CD4-positive, alpha-beta T cell (primary cell): ENCODE measurements at places on chromosomes 12 and 14. TPM values are rescaled to one million over a fixed set of nuclear protein-coding genes. Genes with fewer than 3 reads are reported as not detected.

The PRKD1 gene
- not detected for total RNA-seq

The GLT1D1 gene
- 0.19 TPM for total RNA-seq

The ALKBH2 gene
- total RNA-seq = 14.0 TPM

The ART4 gene
- total RNA-seq = not detected

The ESRRB gene
- 0.17 TPM for total RNA-seq

The SNW1 gene
- total RNA-seq = 136 TPM

The MSI1 gene
- not detected for total RNA-seq

The LMBR1L gene
- 418 TPM for total RNA-seq

DNA sequence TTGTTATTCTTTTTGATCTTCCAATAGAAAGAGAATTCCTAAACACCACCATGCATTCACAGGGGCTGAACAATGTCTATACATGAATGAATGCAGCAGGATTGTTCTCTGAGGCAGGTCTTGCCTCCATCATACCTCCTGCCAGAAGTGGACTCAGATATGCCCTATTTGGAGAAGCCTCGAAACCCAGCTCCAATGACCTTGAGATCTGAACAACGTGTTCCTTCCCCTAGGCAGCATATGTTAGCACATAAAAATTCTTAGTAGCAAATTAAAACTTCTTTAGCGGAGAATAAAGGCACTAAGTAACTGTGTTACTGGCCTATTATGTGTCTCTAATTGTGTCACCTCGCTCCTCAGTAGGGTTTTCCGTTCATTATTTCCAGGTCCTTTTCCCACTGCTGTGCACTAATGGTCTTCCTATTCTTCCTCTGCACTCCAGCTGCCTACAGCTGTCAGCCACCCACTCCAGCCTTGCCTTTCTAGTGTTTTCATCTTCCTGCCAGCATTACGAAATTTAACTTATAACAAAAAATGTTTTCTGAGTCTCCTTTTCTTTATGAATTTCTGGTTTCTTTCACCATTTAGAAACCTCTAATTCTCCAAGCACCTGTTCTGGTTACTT is 62.6 kb upstream of the IGF1 start:
- H3K4me3 ChIP-seq = no peak overlapping the region
- H3K4me1 ChIP-seq = no peaks in the 10 kb centered on the region
- no peak for DNase-seq
- peaks cover 3% of the 10 kb centered on the region for H3K27me3 ChIP-seq
- no peaks in the 10 kb centered on the region for H3K36me3 ChIP-seq
- H3K27ac ChIP-seq = no peak overlapping the region

GRCh38 chr12:28413460-28414109 is 223.3 kb downstream of the CCDC91 start:
- H3K27me3 ChIP-seq = no peaks in the 10 kb centered on the region
- no peak overlapping the region for H3K4me3 ChIP-seq
- H3K36me3 ChIP-seq = peaks cover 5% of the 10 kb centered on the region
- no peaks in the 10 kb centered on the region for H3K4me1 ChIP-seq

DNA sequence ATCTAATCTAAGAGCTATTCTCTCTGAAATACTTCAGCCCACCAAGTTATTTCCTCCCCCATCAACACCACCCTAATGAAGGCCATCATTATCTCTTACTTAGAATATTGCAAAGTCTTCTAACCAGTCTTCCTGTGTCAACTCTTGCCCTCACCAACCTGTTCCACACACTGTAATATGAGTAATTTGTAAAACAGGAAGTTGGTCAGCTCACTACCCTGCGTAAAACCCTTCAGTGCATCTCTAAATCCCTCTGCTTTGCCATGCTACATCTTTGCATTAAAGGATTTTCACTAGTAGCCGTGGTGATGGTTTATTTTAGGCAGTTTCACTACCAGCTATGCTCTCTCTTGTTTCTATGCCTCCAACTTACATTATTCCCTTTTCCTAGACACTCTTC is 70.0 kb downstream of the KIF21A start:
- H3K36me3 ChIP-seq = no peaks in the 10 kb centered on the region
- DNase-seq = peak; percentile 13
- H3K4me3 ChIP-seq = no peak overlapping the region
- H3K27ac ChIP-seq = no peak overlapping the region
- H3K27me3 ChIP-seq = no peaks in the 10 kb centered on the region

- H3K27ac ChIP-seq = no peak overlapping the region
- no peak overlapping the region for H3K4me3 ChIP-seq
- peaks cover under 1% of the 10 kb centered on the region for H3K27me3 ChIP-seq
- no peaks in the 10 kb centered on the region for H3K36me3 ChIP-seq
These were observed 4.6 kb downstream of the BEGAIN start for GRCh38 chr14:100582496-100583165.

GRCh38 chr14:64407329-64407728 is 19.2 kb downstream of the MTHFD1 start:
- peaks cover 3% of the 10 kb centered on the region for H3K36me3 ChIP-seq
- no peak for DNase-seq
- H3K27me3 ChIP-seq = no peaks in the 10 kb centered on the region
- no peak overlapping the region for H3K27ac ChIP-seq
- no peak overlapping the region for H3K4me3 ChIP-seq

GRCh38 chr12:29160230-29160629 is 11.2 kb downstream of the FAR2 start:
- no peak overlapping the region for H3K4me3 ChIP-seq
- H3K27me3 ChIP-seq = no peaks in the 10 kb centered on the region
- no peak for DNase-seq
- peaks cover 16% of the 10 kb centered on the region for H3K4me1 ChIP-seq
- no peak overlapping the region for H3K27ac ChIP-seq
- no peaks in the 10 kb centered on the region for H3K36me3 ChIP-seq

DNA sequence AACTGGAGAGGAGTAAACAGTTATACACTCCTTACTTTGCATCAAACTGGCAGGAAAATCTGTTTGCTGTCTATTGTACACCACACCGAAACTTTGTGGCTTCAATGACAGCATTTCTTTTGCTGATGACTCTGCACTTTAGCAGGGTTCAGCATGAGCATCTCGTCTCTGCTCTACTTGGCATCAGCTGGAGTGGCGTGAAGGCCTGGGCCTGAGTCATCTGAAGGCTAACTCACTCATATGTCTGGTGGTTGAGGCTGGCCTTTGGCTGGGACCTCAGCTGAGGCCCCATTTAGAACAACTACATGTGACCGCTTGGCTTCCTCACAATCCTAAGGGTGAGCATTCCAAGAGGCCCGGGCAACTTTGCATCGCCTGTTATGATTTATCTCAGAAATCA is 28.7 kb upstream of the REP15 start:
- DNase-seq = no peak
- H3K27me3 ChIP-seq = no peaks in the 10 kb centered on the region
- no peaks in the 10 kb centered on the region for H3K36me3 ChIP-seq
- no peak overlapping the region for H3K4me3 ChIP-seq
- no peaks in the 10 kb centered on the region for H3K4me1 ChIP-seq

DNA sequence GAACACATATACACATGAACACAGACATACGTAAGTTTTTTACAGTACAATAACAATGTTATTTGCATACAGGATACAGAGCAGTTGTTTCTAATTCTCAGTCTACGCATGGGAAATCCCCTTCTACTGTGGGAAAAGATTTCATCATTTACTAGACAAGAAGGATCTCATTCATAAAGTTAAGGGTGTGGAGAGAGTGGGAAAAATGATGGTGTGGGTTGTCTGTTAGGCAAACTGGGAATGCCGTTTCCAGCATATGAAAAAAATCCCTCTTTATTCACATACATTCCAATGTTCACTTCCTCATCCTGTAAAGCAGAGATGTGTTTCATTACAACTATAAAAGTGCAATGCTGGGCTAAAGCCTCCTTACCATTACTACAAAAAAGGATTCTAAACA is 120.9 kb downstream of the SINHCAF start:
- H3K27me3 ChIP-seq = no peaks in the 10 kb centered on the region
- H3K4me3 ChIP-seq = no peak overlapping the region
- H3K4me1 ChIP-seq = no peaks in the 10 kb centered on the region
- no peaks in the 10 kb centered on the region for H3K36me3 ChIP-seq
- H3K27ac ChIP-seq = no peak overlapping the region
- no peak for DNase-seq

DNA sequence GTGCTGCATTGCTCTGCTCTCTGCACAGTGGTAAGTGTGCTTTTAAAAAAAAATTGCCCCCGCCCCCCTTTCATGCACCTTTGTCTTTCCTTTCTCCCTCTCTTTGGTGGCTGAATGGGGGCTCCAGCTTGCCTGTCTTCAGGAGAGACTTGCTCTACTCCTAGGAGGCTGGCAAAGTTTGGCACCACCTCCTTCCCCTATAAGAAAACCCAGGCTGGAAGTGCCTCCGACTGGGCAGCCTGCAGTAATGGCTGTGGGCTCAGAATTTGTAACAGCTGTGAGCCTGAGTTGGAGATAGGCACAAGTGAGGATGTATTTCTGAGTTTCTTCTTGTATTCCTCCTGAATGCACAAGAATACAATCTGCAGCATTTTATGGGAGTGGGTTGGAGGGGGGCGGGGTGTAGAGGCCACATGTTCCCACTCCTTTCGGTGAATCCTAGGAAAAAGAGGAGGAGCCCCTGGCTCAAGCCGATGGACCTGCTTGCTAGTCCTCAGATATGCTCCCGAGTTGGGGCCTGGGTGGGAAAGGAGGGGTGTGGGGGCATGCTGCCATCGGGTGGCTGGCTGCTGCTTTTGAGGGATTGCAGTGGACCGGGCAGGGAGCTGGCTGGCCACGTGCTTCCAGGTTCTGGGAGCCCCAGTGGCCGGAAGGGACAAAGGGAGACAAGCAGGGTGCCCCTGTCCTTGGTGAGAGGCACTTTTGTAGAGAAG is 124.3 kb downstream of the TSPAN9 start:
- H3K4me3 ChIP-seq = no peak overlapping the region
- peaks cover 36% of the 10 kb centered on the region for H3K27me3 ChIP-seq
- no peaks in the 10 kb centered on the region for H3K36me3 ChIP-seq
- H3K4me1 ChIP-seq = peaks cover 6% of the 10 kb centered on the region
- no peak for DNase-seq
- no peak overlapping the region for H3K27ac ChIP-seq

- no peak overlapping the region for H3K4me3 ChIP-seq
- DNase-seq = no peak
- H3K27ac ChIP-seq = no peak overlapping the region
- no peaks in the 10 kb centered on the region for H3K4me1 ChIP-seq
- H3K27me3 ChIP-seq = no peaks in the 10 kb centered on the region
These were observed 7.7 kb downstream of the SLC39A5 start for GRCh38 chr12:56237552-56237951.

DNA sequence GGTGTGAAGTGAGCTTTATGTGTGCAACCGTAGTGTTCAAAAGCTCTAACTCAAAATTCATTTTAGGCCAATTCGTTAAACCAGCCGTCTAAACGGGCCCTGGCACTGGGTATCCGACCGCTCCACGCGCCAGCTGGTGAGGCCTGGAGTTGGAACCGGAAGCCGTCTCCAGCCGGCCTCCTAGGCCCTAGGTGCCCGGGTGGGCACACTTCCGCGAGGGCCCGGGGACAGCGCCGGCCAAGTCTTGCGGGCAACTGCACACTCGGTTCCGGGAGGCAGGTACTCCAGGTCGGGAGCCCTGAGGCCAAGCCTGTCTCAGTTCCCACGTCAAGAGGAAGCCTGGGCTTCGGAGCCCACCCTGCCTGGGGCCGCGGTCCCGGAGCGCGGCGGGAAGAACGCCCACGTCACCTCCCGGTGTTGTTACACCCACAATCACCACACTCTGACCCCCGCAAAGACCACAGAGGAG is 16.2 kb downstream of the OTX2 start:
- DNase-seq = no peak
- H3K27ac ChIP-seq = no peak overlapping the region
- H3K27me3 ChIP-seq = peaks cover 80% of the 10 kb centered on the region
- peaks cover 12% of the 10 kb centered on the region for H3K4me1 ChIP-seq

DNA sequence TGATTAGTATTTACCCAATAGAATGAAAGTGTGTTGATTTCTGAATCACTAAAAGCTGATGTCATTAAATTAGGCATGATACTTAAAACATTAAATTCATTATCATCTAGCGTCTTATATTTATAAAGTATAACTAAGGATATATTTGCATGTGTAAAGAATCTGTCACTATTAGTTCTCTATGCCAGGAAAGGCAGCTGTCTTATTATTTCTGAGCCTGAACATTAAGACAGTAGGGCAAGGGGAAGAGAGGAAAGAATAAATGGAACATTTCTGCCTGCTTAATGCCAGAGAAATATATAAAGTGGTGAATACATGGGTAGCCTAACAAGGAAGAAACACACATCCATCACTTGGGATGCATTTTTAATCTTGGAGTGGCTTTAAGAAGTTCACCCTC is 965.1 kb upstream of the TMEM132C start:
- no peaks in the 10 kb centered on the region for H3K4me1 ChIP-seq
- H3K27me3 ChIP-seq = no peaks in the 10 kb centered on the region
- DNase-seq = no peak
- no peak overlapping the region for H3K27ac ChIP-seq

- no peak overlapping the region for H3K27ac ChIP-seq
- no peaks in the 10 kb centered on the region for H3K27me3 ChIP-seq
- H3K36me3 ChIP-seq = no peaks in the 10 kb centered on the region
- peaks cover 4% of the 10 kb centered on the region for H3K4me1 ChIP-seq
- H3K4me3 ChIP-seq = no peak overlapping the region
These were observed 12.2 kb downstream of the JDP2 start for GRCh38 chr14:75439989-75440388.

- DNase-seq = no peak
- no peaks in the 10 kb centered on the region for H3K4me1 ChIP-seq
- no peaks in the 10 kb centered on the region for H3K36me3 ChIP-seq
- no peak overlapping the region for H3K27ac ChIP-seq
These were observed 332.6 kb downstream of the AEBP2 start for GRCh38 chr12:19771858-19772257.

DNA sequence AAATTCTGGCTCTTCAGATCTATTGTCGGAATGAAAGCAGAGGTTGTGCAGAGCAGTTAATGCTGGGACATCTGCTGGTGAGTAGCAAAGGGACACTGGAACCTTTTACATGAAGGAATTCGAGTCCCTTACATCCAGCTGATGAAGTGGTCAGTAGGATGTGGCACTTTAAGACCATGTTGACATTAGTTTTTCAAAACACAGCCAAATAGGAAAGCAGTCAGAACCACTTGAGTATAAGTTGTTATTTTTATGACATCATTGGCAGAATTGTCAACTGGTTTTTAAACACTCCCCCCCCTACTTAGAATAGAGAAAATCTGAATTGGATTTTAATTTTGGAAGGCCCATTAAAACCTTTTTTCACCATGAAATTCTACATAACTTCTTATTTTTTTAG is 46.8 kb upstream of the AMN start:
- H3K4me3 ChIP-seq = no peak overlapping the region
- H3K27ac ChIP-seq = no peak overlapping the region
- peaks cover 82% of the 10 kb centered on the region for H3K36me3 ChIP-seq
- peaks cover 10% of the 10 kb centered on the region for H3K4me1 ChIP-seq

GRCh38 chr14:20356422-20356821 is 13.0 kb downstream of the PARP2 start:
- H3K4me3 ChIP-seq = no peak overlapping the region
- H3K4me1 ChIP-seq = no peaks in the 10 kb centered on the region

DNA sequence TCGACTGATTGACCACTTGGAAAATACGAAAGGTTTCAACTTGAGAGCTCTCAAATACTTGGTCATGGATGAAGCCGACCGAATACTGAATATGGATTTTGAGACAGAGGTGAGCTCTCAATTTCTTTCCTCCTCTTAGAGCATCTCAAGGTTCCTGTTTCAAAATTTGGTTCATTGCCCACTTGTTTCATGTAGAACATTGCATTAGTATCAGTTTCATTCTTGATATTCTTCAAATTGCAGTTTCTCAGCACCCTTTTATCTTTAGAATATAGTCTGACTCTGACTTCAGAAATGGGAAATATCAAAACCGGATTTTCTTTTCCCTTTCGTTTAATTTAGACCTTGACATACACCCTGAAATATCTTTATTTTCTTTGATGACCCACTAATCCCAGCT is 8.8 kb downstream of the DDX47 start:
- no peak for DNase-seq
- H3K27ac ChIP-seq = no peak overlapping the region
- H3K4me3 ChIP-seq = no peak overlapping the region
- H3K36me3 ChIP-seq = peaks cover 89% of the 10 kb centered on the region
